ENCODE measurements at places on chromosomes 2 and 18. TPM values are rescaled to one million over a fixed set of nuclear protein-coding genes. Genes with fewer than 3 reads are reported as not detected.

DNA sequence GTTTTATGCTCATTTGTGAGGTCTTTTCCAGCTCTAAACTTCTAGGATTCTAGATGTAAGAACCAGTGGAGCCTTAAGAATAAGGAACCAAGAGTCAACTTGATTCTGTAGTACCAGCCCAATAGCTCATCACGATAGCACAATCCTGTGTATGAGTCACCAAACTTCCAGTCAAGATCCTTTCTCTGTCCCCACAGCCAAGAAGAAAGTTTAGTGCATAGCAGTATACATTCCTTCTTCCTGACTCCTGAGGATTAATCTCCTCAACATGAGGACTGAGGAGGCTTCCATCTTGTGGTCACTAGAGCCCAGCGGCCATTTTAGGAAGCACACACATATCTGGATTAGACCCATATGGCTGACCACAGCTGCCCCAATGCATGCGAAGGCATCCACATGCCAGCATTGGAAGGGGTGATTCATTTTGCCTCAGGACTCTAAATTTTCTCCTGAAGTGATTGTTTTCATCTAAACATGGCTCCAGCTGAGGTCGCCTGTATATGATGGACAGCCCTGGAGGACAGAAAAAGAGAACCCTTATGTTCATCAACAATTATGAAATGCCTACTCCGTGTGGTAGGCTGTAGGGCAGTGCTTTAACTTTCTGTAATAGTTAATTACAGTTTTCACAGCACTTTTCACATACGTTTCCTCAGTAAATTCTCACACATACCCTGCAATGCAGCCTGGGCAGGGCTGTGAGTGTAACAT is 53.5 kb downstream of the RASGRP3 start:
- DNase-seq = no peak
- H3K27ac ChIP-seq = no peak overlapping the region
- no peak overlapping the region for H3K4me3 ChIP-seq
- no peaks in the 10 kb centered on the region for H3K4me1 ChIP-seq
- no peaks in the 10 kb centered on the region for H3K27me3 ChIP-seq

GRCh38 chr2:203918264-203918663 is 18.3 kb upstream of the ICOS start:
- no peaks in the 10 kb centered on the region for H3K27me3 ChIP-seq
- H3K36me3 ChIP-seq = no peaks in the 10 kb centered on the region
- DNase-seq = no peak
- H3K4me3 ChIP-seq = no peak overlapping the region
- H3K27ac ChIP-seq = no peak overlapping the region

DNA sequence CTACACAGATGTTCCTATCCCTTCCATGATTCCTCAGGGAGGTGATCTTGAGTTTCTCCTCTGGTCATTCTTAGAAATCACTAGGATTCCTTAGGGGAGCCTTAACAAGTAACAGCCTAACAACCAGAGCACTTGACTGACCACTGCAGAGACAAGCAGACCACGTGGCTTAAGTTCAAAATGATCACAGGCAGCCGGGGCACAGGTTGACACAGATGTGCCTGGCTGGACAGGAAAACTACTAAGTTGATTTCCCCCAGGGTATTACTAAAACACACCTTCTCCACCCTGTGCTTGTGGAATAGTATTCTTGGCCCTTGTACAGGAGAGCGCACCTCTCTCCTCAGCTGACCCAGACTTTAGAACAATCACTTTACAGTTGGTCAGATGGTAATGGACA is 29.9 kb downstream of the ST3GAL5 start:
- H3K27ac ChIP-seq = no peak overlapping the region
- H3K4me1 ChIP-seq = peaks cover 55% of the 10 kb centered on the region
- no peaks in the 10 kb centered on the region for H3K27me3 ChIP-seq
- peaks cover 3% of the 10 kb centered on the region for H3K36me3 ChIP-seq

GRCh38 chr2:107932488-107932887 is 53.8 kb upstream of the SLC5A7 start:
- DNase-seq = no peak
- no peaks in the 10 kb centered on the region for H3K4me1 ChIP-seq
- no peak overlapping the region for H3K27ac ChIP-seq
- H3K36me3 ChIP-seq = no peaks in the 10 kb centered on the region
- no peak overlapping the region for H3K4me3 ChIP-seq
- H3K27me3 ChIP-seq = no peaks in the 10 kb centered on the region

- no peak overlapping the region for H3K4me3 ChIP-seq
- no peaks in the 10 kb centered on the region for H3K27me3 ChIP-seq
- no peak overlapping the region for H3K27ac ChIP-seq
- no peaks in the 10 kb centered on the region for H3K4me1 ChIP-seq
Observed at GRCh38 chr18:40365526-40365925, 1589.5 kb upstream of the PIK3C3 start.

DNA sequence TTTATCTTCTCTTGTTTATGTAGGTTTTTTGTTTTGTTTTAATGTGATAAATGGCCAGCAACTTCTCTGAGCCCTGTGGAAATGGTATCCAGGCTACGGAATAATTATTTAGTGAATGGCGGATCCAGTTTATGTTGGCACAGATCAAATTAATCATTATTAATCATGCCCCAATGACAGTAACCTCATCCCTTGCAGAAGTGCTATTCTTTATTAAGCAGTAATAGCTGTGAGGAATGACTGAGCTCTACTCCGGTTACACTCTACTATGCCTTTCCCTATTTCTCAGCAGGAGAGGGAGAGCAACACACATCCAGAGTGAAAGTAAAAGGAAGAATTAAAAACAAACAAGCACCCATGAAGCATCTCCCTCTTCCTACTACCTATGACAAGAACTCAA is 84.8 kb downstream of the SETBP1 start:
- no peak for DNase-seq
- no peak overlapping the region for H3K27ac ChIP-seq
- H3K27me3 ChIP-seq = no peaks in the 10 kb centered on the region
- H3K4me1 ChIP-seq = peaks cover 2% of the 10 kb centered on the region
- no peaks in the 10 kb centered on the region for H3K36me3 ChIP-seq

DNA sequence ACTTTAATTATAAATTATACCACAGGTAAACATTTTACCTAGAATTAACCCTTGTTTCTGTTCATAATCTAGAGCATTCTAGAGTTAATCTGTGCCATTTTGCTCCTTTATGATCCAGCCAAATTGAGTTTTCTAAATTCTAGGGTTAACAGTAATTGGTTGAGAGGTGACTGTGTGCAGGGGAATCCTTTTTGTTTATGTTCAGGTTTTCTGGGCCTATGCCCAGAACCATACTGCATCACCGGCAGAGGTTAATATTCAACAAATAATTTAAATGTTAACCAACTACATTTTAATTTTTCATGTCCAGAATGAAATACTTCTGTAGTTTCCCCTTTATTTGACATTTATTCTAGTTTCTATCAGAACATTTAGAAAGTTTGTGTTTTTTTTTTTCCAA is 32.3 kb downstream of the CARF start:
- H3K36me3 ChIP-seq = no peaks in the 10 kb centered on the region
- DNase-seq = no peak
- H3K27me3 ChIP-seq = no peaks in the 10 kb centered on the region
- H3K4me3 ChIP-seq = no peak overlapping the region
- H3K27ac ChIP-seq = no peak overlapping the region

GRCh38 chr18:41999751-42000150 is 44.7 kb downstream of the PIK3C3 start:
- no peak overlapping the region for H3K27ac ChIP-seq
- no peak overlapping the region for H3K4me3 ChIP-seq
- no peaks in the 10 kb centered on the region for H3K4me1 ChIP-seq
- H3K36me3 ChIP-seq = peaks cover 42% of the 10 kb centered on the region
- DNase-seq = no peak

GRCh38 chr18:25042641-25043051 is 309.3 kb downstream of the ZNF521 start:
- no peak overlapping the region for H3K4me3 ChIP-seq
- H3K36me3 ChIP-seq = no peaks in the 10 kb centered on the region
- H3K27me3 ChIP-seq = no peaks in the 10 kb centered on the region
- no peak overlapping the region for H3K27ac ChIP-seq
- no peak for DNase-seq

GRCh38 chr18:52577795-52578194 is 237.8 kb downstream of the DCC start:
- no peak for DNase-seq
- H3K36me3 ChIP-seq = no peaks in the 10 kb centered on the region
- H3K27me3 ChIP-seq = no peaks in the 10 kb centered on the region
- H3K4me3 ChIP-seq = no peak overlapping the region
- no peaks in the 10 kb centered on the region for H3K4me1 ChIP-seq

DNA sequence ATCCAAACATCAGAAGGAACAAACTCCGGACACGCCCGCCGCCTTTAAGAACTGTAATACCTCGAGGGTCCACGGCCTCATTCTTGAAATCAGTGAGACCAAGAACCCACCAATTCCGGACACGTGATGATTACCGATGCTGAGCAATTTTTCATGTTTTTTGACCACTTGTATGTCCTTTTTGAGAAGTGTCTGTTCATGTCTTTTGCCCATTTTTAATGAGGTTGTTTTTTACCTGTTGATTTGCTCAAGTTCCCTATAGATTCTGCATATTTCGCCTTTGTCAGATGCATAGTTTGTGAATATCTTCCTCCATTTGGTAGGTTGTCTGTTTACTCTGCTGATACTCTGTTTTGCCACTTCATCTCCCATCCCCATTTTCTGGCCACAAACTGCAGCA is 150.4 kb downstream of the IRS1 start:
- H3K36me3 ChIP-seq = no peaks in the 10 kb centered on the region
- no peak overlapping the region for H3K27ac ChIP-seq
- peaks cover 30% of the 10 kb centered on the region for H3K4me1 ChIP-seq
- no peak for DNase-seq
- no peaks in the 10 kb centered on the region for H3K27me3 ChIP-seq

Gene TAF4B
- 7.2 TPM for total RNA-seq

Gene REG3A
- total RNA-seq = not detected

Gene MC2R
- total RNA-seq = not detected

Gene GPR75
- total RNA-seq = 3.1 TPM

Measured in CD4-positive, alpha-beta memory T cell (primary cell).